A549 (cell line): ENCODE measurements at places on chromosomes 7 and 10. TPM values are rescaled to one million over a fixed set of nuclear protein-coding genes. Genes with fewer than 3 reads are reported as not detected.

Gene BZW2
- 72.4 to 83.4 TPM (median 76.5 TPM) in 3 replicates for polyA plus RNA-seq

Gene RBM20
- 1.7 to 2.0 TPM (median 1.8 TPM) in 3 replicates for polyA plus RNA-seq

Gene DYDC1
- polyA plus RNA-seq = not detected in 3 replicates

Gene TMEM196
- not detected in 3 replicates for polyA plus RNA-seq

Gene CFAP46
- 1.5 to 1.8 TPM (median 1.6 TPM) in 3 replicates for polyA plus RNA-seq

Gene SCART1
- polyA plus RNA-seq = 0.32 to 0.42 TPM (median 0.37 TPM) in 3 replicates

Gene OPN1SW
- not detected in 3 replicates for polyA plus RNA-seq

Gene SLC25A13
- polyA plus RNA-seq = 31.3 to 32.7 TPM (median 32.2 TPM) in 3 replicates

- no peak for DNase-seq
These were observed 72.2 kb downstream of the MTURN start for GRCh38 chr7:30206942-30207341.

DNA sequence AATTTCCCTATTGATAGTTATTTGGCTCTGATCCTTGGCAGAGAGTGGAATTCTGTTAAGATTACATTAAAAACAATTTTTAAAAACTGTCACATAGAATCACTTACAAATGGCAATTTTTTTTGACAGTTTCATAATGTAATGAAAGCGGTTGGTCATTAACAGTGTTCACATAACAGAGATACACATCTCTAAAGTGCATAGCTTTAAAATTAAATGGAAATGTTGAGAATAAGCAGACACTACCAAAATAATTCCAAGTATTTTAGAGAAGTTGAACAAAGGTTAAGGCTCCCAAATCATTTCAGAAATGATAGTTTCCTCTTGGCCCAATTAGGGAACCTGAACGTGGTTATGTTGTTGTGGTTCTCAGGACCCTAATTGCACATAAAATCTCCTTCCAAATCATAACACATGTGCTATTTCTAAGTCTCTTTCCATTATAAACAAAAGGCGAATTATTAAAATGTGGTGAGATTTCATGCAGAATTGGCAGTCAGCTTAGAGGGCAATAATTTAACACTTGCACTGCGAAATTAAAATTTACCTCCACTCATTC, 528.9 kb upstream of the FZD8 start:
- no peak for DNase-seq

DNA sequence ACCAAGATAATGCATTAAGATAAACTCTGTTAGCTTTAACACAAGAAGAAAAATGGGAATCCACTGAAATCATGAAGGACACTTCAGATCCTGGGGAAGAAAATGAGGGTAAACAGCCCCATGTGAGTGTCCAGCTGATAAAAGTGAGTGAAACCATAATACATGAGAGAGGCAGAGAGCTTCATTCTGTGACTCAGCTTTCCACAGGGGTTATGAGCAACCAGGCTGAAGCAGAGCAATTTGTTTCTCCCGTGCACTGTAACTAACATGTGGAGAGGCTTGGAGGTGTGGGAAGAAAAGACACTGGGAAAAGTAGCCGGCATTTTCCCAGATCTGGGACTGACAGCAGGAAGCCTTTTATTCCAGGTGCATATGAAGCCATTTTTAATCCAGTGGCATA, 971.7 kb downstream of the ANKRD7 start:
- no peak for DNase-seq

GRCh38 chr7:55024776-55025175, 6.0 kb downstream of the EGFR start:
- no peak for DNase-seq

DNA sequence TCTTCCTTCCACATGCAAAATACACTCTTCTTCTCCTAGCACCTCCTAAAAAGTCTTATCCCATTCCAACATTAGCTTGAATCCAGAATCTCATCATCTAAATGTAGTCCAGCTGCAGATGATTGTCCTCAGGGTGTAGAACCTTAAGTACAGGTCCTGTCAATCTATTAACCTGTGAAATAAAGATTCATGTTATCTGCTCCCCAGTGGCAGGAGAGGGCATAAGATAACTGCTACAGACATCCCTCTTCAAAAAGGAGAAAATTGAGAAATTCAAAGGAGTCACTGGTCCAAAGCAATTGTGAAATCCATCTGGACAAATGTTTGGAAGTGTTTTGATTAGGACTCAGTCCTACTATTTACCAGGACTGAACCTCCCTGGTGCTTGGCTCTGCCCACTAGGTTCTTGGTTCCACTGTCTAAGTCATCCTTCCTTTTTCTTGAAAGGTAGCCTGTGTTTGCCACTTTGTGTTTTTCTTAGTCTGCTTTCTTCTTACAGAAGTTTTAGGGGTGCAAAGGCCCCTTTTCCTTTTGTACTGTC, 96.2 kb downstream of the ADD3 start:
- no peak for DNase-seq

DNA sequence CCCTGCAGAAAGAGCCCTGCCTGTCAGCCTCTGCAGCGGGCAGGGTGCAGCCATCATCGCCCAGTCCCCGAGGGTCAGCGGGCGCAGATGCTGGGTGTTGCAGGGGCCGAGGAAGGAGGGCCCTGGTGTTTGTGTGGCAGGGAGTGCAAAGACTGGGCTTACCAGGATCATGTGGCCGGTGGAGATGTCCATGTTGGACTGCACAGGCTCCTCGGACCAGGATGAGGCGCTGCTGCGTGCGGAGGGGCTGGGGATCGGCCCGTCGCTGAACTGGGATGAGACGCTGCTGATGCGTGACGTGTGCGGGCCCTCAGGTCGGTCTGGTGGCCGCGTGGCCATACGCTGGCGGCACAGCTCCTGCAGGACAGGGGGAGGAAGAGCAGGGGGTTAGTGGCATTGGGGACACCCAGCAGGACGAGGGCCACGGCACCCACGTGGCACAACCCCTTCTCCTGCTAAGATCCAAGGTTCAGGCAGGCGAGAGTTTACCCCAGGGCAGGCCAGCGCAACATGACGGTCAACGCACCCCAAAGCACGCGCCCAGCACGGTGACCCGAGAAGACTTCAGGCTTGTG, 319.5 kb downstream of the DNAJB6 start:
- no peak for DNase-seq

DNA sequence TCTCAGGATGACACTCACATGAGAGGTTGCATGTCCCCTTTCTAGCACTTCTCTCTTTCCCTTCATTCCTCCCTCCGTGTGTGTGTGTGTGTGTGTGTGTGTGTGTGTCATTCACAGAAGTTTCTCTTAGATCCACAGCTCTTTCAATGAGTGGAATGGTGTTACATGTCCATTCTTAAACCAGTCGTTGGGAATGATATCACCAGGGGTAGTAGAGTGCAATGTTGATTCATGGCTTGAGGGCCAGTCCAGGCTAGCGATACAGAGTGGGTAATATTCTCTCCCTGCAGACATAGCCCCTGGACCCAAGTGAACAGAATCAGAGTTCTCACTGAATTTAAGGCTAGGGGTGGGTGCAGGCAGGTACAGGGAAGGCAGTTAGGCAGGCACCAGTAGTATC, 187.8 kb downstream of the SDK1 start:
- DNase-seq = no peak

- no peak for DNase-seq
These were observed 262.0 kb upstream of the YAE1 start for GRCh38 chr7:39304178-39304577.
